ENCODE measurements at places on chromosomes 1 and 21.
A peak's percentile ranks its signal among the peaks of the same experiment; 100 is the strongest.

GRCh38 chr1:16275591-16275990 is 38.6 kb upstream of the CPLANE2 start:
- DNase-seq: no peak

- DNase-seq: no peak
Measured at GRCh38 chr1:11600836-11601235, 53.4 kb downstream of the FBXO2 start.

DNA sequence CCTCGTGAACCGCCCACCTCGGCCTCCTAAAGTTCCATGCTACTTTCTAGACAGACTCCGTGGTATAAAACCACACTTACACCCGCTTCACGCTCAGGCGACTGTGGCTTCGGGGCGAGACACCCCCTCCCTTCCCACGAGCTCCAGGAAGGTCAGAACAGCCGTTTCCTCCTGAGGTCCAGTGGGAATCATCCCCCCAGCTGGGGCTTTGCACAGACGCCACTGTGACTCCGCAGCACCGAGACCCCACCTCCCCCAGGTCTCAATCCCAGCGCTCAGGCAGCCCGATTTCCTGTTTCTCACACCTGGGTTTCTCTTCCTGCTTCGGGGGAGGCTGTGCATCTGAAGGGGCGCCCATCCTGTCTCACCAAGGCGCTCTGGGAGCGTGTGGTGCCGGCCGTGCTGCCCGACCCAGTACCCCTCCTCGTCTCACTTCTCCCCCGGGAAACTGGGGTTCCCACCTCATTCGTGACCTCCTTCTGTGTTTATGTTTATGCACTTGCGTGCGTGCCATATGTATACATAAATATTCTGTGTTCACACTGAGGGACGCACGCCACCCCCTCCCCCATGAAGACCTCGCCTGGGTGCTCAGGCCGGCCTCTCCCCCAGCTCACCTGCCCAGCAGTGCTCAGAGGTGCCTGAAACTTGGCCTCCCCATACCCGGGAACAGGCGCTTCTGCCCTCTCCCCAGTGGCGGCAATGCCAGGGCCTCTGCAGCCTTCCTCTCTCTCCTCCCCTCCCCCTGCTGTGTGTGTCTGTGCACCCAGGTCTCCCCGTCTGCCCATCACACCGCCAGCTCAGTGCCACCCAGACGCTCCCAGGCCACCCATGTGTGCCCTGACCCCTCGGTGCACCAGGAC is 14.6 kb downstream of the SLC35E2B start:
- DNase-seq: peak; percentile 3

GRCh38 chr21:34962136-34962535 is 87.0 kb downstream of the RUNX1 start:
- DNase-seq: no peak

- no peak for DNase-seq
Measured at GRCh38 chr21:38671773-38672172, 134.0 kb upstream of the ETS2 start.

GRCh38 chr1:84705513-84705912 is 15.3 kb upstream of the SSX2IP start:
- no peak for DNase-seq

DNA sequence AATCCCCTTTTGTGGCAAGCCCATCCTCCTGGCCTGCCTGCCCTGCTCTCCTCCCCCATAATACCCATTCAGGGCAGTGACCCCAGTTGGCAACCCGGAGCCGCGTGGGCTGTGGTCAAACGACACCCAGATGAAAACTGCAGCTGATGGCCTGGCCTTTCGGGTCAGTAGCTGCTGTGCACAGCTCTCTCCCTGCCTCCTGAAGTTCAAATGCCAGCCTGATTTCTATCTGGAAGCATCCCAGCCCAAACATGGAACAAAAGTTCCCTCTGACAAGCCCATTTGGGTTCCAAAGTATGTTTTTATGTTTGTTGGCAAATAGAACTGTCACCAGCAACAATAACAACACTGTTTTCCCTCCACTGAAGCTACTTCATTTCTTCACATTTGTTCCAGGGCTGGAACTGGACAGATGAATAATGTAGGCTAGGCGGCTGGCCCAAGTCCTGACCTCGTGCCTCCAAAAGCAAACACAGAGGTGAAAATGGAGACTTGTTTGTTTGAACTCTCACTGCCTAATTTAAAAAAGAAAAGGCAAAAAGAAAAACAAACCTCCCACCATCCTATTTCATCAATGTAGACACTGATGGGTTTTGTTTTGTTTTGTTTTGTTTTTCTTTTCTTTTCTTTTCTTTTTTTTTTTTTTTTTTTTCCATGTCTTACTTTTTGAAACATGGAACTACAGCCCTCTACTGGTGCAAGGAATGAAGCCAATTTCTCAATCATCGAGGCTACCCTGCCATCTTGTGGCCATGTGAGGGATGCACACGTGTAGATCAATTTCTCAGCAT is 179.0 kb downstream of the ADSS2 start:
- DNase-seq: peak; percentile 82

All from bone marrow (tissue), 2 donors.